ENCODE measurements at places on chromosomes 2 and 18.

- DNase-seq, result peak; percentile 82
These were observed 470.6 kb upstream of the MEX3C start for GRCh38 chr18:51668101-51668500.

DNA sequence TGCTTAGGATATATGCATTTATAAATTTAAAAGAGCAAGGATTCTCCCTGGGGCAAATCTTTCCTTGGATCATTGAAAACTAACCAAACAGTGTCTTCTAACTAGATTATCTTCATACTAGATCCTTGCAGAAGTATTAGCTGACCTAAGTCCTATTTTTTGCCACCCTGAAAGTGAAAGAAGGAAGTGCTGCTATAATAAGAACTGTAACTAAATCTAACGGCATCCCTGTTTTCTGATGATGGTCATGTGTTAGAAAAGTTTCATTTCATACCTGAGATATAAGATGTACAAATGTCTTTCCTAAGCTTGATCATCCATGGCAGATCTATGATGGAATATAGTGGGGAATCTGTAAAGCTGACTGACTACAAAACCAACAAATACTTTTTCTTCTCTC lies 102.7 kb downstream of the MAP2 start:
- DNase-seq, result peak; percentile 75

DNA sequence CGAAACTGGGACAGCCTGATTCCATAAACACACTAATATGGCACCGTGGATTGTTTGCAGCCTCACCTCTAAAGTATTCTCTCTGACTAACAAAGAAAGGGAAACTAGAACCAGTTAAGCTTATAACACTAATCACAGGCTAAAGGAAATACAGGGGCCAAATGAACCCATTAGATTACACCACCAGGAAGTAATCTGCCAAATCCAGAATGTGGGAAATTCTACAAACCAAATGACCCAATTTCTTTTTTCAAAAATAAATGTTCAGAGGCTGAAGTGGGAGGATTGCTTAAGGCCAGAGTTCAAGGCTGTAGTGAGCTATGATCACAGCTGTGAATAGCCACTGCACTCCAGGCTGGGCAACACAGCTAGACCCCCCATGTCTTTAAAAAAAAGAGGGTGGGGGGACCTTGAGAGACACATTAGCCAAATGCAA lies 1.5 kb upstream of the MPPE1 start:
- DNase-seq, result no peak

DNA sequence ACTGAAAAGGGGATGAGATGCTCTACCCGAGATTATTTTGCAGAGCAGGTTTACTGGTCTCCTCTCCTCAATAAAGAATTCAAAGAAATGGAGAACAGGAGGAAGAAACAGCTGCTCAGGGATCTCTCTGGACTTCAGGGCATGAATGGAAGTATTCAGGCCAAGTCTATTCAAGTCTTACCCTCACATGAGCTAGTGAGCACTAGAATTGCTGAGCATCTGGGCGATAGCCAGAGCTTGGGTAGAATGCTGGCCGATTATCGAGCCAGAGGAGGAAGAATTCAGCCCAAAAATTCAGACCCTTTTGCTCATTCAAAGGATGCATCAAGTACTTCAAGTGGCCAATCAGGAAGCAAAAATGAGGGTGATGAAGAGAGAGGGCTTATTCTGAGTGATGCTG lies 60.0 kb downstream of the PIKFYVE start:
- no peak for DNase-seq

DNA sequence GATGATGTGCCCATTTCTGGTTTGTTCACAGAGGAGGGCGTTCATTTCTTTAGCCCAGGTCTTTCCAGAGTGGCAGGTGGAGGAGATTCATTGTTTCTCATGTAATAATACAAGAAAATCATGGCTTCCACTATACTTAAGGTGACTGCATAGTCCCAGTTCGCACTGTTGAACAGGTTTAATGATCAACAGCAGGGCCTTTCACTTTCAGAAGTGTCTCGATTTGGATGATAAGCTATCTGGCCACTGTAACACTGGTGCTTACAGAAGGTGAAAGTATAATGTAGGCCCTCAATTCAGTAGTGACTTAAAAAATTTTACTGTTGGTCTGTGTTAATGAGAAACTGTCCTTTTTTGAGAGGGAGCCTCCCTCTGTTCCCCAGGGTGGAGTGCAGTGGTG lies 1.4 kb downstream of the RMC1 start:
- DNase-seq, result no peak

DNA sequence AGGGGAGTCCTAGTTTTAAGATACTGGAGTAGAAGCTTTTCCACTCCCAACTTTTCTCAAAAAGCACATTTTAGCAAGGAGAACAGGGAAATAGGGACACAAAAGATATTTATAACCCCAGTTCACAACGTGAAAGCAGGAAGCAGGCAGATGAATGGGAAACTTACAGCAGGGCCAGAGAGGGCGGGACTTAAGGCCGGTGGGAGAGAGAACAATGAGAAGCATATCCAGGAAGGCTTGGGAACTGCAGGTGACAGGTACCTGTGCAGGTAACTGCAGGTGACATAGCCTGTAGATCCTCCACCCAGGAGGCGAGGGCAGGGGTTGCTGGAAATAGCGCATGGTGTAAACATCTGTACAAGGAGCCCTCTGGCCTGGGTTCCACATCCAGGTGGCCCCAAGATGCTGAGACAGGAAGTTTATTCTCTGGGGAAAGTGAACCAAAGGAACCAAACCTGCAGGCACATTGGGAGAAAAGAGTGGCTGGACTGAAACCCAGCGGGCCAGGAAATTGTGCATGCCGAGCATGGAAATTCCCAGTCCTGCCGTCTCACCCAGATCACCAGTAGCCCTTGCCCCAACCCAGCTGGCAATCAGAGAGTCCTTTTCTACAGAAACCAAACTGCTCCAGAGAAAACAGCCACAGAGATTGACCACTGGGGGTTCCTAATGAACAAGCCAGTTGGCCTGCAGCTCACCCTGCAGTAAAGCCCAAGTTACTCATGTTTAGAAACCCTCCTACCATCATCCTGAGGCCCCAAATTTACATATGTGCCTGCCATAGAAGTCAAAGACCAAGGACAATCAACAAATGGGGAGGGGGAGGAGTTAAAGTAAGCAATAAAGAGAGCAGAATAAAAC lies 24.3 kb upstream of the COL6A3 start:
- DNase-seq, result no peak

- no peak for DNase-seq
These were observed 76.1 kb downstream of the MBP start for GRCh38 chr18:77056344-77057005.

DNA sequence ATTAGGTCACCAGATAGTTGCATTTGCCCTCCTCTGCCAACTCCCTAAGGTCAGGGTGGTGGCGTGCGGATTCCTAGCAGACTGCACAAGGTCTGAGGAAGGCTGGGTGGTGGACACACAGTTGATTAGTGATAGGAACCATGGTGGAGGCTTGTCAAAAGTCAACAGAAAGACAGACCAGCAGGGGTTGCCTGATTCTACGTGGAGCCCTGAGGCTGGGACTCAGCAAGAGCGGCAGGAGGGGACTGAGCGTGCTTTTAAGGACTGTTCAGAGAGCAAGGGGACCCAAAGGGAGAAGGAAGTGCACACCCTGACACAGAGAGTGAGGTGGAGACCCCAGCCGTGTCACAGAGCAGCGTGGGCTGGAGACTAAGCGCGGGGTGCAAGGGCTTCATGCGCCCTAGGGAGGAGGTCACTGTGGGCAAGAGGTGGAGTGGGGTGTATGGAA lies 513.2 kb downstream of the RNF144A start:
- no peak for DNase-seq

DNA sequence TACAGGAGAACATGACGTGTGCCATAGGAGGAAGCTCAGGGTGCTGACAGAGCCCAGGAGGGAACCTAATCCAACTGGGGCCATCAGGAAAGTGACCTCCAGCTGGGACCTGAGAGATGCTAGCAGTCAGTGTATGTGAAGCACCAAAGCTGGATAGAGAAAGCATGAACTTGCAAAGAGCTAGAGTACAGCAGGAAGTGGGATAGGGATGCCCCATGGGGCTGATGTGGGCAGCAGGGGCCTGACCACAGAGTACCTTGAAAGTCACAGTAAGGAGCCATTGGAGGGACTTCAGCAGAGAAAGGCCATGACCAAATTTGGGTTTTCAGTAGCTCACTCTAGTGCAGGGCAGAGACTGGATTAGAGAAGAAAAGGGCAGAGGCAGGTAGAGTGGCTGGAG lies 91.6 kb upstream of the TTC39C start:
- DNase-seq, result no peak

DNA sequence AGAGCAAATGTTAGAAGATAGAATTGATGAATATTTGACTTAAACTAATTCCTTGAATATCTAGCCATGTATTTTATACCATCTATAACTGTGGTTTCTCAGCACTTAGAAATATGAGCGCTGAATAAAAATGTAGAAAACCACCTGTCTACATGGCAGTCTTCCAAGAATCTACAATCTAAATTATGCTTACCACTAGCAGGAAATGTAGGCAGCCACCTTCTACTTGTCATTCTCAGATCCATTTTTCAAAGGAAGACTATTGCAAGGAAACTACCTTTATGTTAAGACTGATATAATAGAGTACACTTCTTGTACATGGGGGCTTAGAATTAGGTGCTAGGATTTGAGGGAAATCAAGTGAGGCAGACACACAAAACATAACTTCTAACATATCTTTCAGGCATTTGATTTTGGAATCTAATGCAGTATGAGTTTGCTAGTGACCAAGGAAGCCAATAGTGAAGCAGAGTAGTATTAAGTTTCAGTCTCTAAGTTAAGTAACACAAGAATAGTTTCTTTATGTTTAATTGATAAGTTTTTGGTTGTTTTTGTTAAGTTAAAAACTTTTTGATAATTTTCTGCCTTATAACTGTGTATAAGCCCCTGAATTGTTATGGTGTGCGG lies 175.9 kb upstream of the ITGA4 start:
- DNase-seq, result peak; percentile 87

DNA sequence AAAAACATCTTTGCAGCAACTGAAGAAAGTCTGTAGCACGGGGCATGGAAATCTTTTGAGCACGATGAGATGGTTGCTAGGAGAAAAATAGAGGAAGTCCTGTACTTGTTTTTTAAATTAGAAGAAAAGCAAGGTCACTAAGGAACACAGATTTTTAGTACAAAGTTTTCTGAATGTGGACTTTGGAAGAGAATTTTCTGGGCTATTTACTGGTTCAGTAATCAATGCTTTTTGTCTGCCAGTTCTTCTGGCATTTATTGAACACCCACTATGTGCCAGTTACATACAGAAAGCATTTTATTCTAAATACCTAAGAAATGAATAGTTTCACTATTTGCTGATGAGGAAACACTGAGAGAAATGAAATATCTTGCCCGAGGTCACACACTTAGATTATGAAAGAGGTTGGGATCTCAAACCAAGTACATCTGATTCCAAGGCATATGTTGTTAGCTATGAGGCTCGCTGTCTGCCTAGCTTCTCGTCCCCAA lies 15.6 kb upstream of the MAP3K20 start:
- no peak for DNase-seq

GRCh38 chr2:100821255-100821910 lies 1.4 kb downstream of the NPAS2 start:
- no peak for DNase-seq
